ENCODE measurements at places on chromosomes 4 and X. TPM values are rescaled to one million over a fixed set of nuclear protein-coding genes. Genes with fewer than 3 reads are reported as not detected.

DNA sequence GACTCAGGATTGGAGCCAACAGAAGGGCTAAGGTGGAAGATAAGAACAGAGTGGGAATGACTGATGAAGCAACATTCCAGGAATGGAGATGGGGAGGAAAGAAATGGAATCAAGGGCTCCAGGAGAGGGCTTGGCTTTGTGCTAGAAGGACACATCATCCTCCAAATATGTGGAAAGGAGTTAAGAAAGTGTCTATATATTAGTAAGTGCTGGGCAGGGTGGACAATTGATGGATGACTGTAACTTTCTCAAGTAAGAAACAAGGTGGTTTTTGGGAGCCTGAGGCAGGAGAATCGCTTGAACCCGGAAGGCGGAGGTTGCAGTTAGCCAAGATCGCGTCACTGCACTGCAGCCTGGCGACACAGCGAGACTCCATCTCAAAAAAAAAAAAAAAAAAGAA lies 71.6 kb upstream of the NFKB1 start:
- no peak for DNase-seq

The CXCL6 gene
- 0.27 TPM for total RNA-seq

The TLR1 gene
- 4.3 TPM for total RNA-seq

- DNase-seq, result no peak
These were observed 58.5 kb downstream of the STARD8 start for GRCh38 chrX:68705986-68706385.

- DNase-seq, result no peak
These were observed 1.3 kb downstream of the GAK start for GRCh38 chr4:930827-931193.

GRCh38 chr4:183264614-183265013 lies 55.5 kb downstream of the CLDN22 start:
- no peak for DNase-seq

GRCh38 chr4:86522349-86522748 lies 71.8 kb upstream of the PTPN13 start:
- DNase-seq, result no peak

The SSX3 gene
- total RNA-seq, result not detected

The NAP1L3 gene
- total RNA-seq, result 0.76 TPM

The DCLK2 gene
- total RNA-seq, result 19.9 TPM

DNA sequence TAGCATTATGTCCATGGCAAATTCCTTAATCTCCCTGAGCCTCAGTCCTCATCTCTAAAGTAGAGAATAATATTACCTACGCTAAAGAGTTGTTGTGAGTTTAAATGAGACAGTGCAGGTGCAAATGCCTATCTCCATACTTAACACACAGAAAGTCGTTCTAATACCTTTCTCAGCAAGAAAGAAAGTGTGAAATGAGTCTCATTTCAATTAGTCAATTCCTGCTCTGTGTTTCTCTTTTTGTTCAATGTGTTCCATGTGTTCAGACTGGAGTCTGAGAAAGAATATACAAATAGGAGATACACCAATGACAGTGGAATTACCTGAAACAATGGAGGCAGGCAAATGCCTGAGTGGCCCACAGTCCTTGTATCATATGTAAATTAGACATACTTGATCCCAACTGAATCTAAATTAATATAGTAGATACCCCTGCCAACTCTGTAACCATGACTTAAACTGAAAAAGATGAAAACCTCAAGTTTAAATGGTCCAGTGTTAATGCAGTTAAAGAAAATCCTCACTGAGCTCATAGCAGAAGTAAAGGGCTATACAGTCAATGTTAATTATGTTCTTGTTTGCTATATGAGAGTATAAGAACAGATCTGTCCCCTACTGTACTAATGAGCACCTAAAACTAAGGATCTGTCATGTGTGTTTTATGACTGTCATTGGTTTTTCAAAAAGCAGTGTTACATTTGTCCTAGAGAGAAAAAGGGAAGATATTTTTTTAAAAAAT lies 68.2 kb downstream of the GPC3 start:
- DNase-seq, result no peak

GRCh38 chr4:37946503-37947179 lies 13.6 kb upstream of the PTTG2 start:
- no peak for DNase-seq

All from Right ventricle myocardium inferior (tissue), 1 donor.